ENCODE measurements at places on chromosomes 1 and 21. TPM values are rescaled to one million over a fixed set of nuclear protein-coding genes. Genes with fewer than 3 reads are reported as not detected.

The KCNK2 gene
- total RNA-seq: not detected

The PTAFR gene
- 2.0 TPM for total RNA-seq

The SLC44A5 gene
- total RNA-seq: 1.2 TPM

The GJC2 gene
- total RNA-seq: 2.2 TPM

The TCHH gene
- 0.11 TPM for total RNA-seq

The DMBX1 gene
- not detected for total RNA-seq

The CD48 gene
- total RNA-seq: 0.96 TPM

The TTLL7 gene
- total RNA-seq: 27.9 TPM

The NR0B2 gene
- 7.1 TPM for total RNA-seq

The GCLM gene
- 10.4 TPM for total RNA-seq

- peak; percentile 85 for DNase-seq
Measured at GRCh38 chr1:224929335-224930237, at the start of gene DNAH14. TSS of gene DNAH14 (plus strand) at chr1:224929675. CDS start at chr1:224952703, 23,028 bp downstream.

GRCh38 chr1:26470878-26471497, 1.3 kb upstream of the HMGN2 start:
- no peak for DNase-seq

GRCh38 chr1:67793562-67793961, 39.7 kb downstream of the GNG12 start:
- no peak for DNase-seq

GRCh38 chr1:76140227-76140626, 65.7 kb downstream of the ST6GALNAC3 start:
- no peak for DNase-seq

DNA sequence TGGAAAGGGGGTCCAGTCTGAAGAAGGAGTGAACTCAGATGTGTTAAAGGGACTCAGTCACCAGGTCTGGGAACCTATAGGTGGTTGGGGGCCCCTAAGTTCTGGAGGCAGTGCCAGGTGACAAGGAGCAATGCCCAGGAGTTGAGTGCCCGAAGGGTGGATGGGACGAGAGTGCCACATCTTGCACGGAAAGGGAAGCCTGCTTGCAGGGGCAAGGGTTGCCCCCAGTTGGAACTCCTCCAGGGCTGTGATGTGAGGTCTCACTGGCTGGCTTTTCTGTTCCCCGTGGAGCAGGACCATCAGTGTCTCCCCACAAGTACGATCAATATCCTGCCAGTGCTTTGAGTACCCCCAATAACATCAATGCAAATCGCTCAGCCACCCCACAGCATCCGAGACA, 107.3 kb downstream of the TOMM20 start:
- DNase-seq: no peak

- DNase-seq: no peak
Measured at GRCh38 chr1:107122225-107122624, 18.6 kb upstream of the NTNG1 start.

GRCh38 chr1:171718216-171718615, 23.6 kb downstream of the VAMP4 start:
- no peak for DNase-seq

DNA sequence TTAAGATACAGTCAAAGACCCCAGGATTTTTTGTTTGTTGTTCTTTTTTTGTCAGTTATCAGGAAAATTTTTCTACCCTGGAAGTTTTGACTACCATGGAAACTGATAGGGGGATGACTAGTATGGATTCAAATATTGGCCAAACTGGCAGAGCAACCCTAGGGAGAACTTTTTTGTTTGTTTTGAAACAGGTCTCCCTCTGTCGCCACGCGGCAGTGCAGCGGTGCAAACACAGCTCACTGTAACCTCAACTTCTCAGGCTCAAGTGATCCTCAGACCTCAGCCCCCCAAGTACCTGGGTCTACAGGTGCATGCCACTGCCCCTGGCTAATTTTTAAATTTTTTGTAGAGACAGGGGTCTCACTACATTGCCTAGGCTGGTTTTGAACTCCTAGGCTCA, 46.6 kb downstream of the TOR3A start:
- DNase-seq: no peak

- no peak for DNase-seq
Measured at GRCh38 chr1:11071463-11072215, 11.8 kb upstream of the SRM start.

- no peak for DNase-seq
Measured at GRCh38 chr1:64199154-64199553, 4.3 kb upstream of the UBE2U start.

DNA sequence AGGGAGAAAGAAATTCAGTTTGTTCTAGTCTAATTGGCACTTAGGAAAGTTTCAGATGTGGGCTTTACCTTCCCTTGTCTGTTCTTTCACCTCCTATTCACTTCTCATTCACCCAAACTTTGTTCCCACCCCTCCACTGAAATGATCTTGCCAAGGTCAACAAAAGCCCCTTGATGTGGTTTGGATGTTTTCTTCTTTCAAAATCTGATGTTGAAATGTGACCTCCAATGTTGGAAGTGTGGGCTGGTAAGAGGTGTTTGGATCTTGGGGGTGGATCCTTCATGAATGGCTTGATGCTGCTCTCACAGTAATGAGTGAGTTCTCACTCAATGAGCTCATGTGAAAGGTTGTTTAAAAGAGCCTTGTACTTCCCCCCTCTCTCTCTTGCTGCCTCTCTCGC, 379.3 kb downstream of the HHIPL2 start:
- no peak for DNase-seq

DNA sequence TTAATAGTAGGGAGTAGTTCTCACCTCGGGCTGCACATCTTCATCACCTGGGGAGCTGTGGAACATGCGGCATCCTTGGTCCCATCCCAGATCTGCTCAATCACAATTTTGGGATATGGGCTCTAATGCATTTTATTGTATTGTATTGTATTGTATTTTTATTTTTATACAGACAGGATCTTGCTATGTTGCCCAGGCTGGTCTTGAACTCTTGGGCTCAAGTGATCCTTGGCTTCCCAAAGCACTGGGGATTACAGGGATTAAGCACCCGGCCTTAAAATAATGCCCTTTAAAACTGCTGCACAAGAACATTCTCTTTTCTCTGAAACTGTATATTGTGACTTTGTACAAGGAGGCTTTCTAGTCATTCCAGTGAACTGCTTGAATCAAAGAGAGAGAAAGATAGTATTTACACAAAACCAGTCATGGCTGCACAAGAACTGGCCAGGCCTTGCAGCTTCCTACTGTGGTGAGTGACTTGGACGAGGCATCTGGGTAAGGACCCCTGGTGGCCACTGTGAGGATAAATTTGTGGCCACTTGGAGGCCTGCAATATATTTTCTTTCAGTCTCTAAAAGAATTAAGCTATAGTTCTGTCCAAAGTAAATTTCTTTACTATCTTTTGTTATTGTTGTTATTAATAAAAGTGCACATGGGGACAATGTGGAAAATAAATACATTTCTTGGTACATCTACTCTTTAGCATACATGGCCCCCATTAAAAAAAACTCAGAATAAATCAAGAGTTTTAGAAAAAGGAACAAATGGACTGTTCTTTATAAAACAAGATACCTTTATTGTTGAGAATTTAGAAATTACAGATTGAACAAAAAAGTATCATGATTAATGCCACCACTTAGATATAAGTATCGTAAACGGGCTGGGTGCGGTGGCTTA, 48.0 kb downstream of the TBCE start:
- peak; percentile 81 for DNase-seq

GRCh38 chr1:26789931-26790330, 2.2 kb downstream of the PIGV start:
- no peak for DNase-seq

DNA sequence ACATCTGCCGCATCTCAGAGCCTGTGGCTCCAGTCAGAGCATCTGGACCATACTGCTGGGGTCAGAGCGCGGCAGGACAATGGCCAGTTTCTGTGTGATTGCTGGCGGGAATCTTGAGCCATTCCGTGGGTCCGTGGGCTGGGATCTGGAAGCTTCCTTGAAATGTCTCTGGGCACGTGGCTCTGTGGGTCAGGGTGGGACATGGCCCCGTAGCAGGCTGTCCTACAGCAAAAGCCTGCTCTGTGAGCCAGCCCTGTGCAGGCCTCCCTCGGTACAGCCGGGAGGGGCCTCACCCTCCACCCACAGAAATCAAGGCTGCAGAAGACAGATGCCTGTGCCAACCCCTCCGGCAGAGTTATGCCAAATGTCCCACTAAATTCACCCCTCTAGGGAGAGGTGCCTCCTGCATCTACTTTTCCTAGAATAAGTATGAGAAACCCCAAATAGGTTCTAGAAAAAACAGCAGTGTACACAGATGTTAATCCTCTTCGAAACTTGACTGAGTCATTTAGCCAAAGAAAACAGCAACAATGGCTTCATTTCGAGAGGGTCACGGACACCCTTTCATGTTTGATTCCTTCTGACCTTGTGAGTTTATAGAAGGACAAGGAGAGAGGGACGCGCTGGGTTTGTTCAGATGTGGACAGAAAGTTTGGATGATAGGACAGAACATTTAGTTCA, 27.8 kb downstream of the COL18A1 start:
- peak; percentile 53 for DNase-seq

GRCh38 chr1:18480315-18481189, at the start of gene KLHDC7A:
TSS of gene KLHDC7A (plus strand) at chr1:18480930. CDS start at chr1:18480982, 52 bp downstream.
- no peak for DNase-seq

DNA sequence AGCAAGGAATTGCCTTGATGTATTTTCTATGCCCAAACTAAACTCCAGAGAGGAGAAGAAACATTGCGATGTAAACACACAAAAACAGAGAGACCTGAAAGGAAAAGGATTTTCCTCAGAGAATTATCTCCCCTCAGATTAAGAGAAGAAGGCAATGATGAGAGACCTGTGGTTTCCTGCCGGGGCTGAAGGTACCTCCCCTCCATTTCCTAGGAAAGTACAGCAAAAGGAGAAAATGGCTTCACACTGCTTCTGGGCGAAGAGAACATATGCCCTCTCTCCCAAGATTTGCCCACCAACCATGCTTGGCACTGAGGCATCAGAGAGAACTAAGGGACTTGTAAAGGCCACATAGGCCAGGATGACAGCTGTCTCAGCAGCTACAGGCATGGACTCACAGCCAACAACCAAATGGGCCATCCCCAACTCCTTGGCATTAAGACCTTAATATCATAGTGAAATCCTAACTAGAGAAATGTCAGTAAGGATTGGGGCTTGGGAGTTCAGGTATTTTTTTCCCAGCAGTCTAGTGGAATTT, 523.0 kb downstream of the PTPRC start:
- no peak for DNase-seq

DNA sequence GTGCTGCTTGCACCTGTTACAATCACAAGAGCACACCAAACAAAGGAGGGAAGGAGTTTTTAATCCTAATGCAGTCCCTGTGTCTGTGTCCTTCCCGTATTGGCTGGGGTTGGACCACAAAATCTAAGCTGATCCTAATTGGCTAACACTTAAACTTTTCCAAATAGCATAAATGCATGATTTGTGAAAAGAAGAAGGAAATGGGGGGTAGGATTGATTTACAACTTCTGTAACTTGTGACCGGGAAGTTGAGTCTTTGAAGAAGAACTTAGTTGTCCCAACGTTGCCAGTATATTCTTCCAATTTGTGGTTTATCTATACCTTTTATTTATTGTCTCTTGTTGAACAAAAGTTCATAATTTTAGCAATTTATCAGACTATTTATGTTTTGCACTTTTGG, 11.8 kb upstream of the IPP start:
- DNase-seq: no peak

DNA sequence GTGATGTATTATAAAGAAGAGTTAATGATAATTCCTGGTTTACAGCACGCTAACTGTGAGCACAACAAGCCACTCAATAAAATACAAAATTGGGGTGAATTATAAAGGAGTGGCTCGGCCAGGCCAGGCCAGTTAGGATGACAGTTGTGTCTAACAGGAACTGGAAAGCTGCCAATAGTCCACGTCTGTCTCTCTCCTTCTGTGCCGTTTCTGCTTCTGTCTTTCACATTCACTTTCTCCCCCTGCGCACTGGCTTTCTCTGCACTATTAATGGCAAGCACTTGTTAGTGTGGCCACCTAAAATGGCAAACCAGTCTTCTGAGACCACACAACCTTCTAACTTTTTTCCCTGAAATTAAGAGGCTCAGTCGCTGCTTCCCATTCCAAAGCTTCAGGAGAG, 394.3 kb downstream of the NTNG1 start:
- no peak for DNase-seq

DNA sequence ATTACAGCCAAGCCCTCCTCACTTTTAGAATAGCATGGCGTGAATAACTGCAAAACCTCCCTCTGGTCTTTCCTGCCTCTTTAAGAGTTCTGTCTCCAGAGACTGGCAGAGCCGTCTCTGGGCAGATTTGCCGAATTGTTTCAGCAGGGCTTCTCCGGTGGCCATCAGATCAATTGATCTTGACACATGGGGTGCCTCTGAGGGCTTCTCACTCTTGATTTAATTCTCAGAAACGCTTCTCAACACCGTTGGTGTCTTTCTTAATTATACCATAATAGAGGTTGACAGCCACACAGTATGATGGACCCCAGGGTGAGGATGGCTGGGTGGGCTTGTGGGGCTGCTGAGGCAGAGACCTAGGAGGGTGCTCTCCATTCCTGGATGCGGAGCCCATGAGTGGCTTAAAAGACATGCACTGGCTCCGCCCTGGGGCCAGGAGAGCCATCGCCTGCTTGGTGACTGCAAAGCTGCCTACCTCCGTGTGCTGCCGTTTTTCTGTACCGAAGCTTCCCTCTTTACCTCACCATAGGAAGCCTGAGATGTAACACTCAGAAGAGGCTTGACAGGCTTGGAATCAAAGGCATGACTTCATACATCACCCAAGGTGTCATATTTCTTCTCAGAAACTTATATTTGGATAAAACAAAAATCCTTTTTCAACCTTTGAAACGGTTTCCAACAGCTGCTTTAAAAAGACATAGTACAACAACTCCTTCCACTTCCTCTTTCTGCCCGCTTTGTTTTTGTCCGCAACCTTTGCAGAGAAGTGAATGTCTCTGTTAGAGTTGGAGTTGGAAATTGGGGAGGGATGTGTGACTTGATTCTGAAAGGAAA, 82.9 kb downstream of the GALNT2 start:
- DNase-seq: no peak

- DNase-seq: no peak
Measured at GRCh38 chr1:175826705-175827104, 83.3 kb upstream of the TNR start.

DNA sequence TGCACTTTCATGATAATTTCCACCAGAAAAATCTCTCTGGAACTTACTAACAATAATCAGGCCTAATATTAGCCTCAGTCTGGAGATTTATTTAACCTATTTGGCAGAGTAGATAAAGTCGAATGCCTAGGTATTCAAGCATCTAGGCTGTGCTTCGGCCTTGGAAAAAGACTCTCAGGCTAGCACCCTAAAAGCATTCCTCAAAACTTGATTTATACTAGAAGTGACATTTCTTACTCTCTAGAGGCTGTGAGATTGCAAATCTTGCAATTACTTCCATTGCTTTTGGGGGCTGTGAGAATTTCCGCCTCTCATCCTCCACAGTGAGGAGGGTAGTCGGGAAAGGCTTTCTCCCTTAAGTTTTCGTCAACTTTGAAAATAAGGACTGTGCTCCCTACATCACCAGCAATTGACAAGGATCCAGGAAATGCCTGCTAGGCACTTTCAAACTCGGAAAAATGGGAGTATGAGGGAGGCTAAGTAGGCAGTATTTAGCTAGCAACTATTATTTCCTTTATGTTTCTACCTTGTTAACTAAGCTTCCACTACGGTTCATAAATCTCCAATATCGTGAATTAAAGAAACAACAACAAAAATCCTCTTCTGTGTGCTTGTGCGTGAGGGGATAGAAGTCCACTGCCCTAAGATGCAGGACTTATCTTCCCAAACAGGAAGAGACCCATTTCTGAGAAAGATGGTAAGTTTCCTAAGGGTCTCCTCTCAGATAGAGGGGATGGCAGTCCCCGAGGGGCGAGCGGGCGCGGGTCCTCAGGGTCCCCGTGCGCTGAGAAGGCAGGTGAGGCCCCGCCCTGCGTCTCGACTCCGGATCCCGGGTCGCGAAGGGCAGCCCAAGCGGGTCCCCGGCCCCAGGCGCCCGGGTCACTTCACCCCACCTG, 1.1 kb upstream of the LMO4 start:
- DNase-seq: no peak

Measured in right cardiac atrium (tissue), 5 donors.